ENCODE measurements at places on chromosomes 16 and 17.

DNA sequence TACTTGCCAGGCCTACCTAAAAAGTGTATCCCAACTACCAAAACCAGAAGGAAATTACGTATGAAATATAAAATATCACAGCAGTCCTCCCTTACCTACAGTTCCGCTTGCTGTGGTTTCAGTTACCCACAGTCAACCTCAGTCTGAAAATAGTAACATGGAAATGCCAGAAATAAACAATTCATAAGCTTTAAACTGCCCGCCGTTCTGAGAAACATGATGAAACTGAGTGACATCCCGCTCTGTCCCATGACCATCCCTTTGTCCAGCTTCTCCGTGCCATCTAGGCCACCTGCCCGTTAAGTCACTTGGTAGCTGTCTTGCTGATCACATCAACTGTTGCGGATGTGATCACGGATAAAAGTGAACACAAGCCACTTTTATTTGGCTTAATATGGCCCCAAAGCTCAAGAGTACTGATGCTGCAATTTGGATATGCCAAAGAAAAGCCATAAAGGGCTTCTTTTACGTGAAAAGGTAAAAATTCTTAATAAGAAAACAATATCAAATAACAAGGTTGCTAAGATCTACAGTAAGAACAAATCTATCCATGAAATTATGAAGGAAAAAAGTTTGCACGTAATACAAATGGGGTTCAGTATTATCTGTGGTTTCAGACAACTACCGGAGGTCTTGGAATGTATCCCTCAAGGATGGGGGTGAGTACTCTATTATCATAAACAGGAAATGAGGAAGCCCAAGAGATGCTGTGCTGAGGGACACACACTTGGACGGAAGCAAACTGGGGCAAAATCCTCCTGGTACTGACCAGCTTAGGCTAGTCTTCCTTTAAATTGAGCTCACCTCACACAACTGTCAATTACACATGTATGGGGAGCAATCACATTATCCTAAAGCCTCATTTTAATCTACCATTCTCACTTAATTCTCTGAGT, 8.2 kb downstream of the USP22 start:
- DNase-seq = peak; percentile 45

DNA sequence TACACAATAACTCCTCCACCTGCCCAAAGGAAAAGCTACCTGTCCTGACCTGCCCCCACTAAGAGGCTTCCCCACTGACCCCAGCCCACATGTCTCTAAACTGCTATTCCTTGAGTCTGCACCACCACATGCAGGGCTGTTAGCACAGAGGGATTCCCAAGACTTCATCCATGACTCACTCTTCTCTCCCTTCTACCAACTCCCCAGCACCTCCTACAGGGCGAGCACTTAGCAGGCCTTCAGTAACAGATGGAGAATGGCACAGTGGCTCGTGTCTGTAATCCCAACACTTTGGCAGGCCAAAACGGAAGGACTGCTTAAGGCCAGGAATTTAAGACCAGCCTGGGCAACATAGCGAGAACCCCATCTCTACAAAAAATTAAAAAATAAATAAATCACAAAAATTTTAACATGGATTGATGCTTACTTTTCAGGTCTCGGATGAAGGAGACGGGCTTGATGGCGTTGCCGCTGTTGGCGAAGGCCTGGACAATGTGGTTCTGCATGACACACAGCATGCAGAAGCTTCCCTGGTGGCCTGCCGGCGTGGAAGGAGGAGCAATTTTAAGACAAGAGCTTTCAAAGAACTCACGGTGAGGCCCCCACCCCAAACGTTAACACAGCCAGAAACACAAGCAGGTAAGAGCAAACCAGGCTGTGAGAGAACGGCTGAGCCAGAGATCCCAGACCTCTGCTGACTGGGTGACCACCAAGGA, 12.0 kb downstream of the USP36 start:
- no peak for DNase-seq

- DNase-seq = no peak
Measured at GRCh38 chr16:9195287-9195686, 103.8 kb downstream of the HAPSTR1 start.

DNA sequence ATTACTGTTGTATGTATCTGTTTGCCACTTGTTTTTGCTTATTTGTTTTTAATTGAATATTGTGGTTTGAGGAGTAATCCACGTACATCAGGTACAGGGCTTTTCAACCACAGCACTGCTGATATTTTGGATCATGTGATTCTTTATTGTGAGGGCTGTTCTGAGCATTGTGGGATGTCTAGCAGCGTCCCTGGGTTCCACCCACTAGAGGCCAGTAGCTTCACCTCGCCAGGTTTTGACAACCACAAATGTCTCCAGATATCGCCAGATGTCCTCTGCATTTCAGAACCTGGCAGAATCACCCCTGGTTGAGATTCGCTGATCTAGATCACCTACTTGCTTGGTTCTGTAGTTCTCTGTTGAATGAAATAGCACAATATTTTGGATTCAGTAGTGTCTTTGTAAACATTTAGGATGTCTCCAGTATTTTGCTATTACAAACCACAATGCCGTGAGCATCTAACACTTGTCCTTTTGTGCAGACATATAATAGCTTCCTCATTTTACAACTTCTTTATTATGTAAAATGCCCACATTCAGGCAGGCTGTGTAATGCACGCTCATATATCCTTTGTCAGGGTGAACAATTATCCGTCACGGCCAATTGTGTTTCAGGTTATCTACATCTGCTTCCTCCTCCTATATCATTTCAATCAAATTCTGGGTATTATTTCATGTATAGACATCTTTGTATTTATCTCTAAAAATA, 380.3 kb downstream of the SNX29 start:
- no peak for DNase-seq

DNA sequence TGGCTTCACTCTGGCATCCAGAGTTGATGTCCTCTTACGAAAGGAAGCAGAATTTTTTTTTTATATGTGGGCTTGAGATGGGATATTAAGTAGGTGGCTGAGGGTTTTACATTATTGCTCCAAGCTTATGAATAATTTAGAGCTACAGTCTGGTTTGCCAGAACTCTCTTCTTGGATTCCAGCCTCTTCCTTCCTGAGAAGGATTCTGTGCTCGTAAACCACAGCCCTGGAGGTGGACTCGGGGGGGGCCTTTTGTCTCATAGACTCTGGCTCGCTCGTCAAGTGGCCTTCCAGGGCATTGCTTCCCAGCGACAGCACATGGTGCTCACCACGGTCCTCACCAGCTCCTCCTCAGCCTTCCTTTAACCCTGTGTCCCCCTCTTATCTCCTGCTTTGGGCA, 43.2 kb downstream of the TMEM11 start:
- DNase-seq = no peak

GRCh38 chr16:68607443-68607842, 37.7 kb upstream of the CDH3 start:
- no peak for DNase-seq

- DNase-seq = no peak
Measured at GRCh38 chr16:31464348-31464769, 5.1 kb downstream of the ARMC5 start.

- DNase-seq = peak; percentile 48
Measured at GRCh38 chr16:89828199-89828869, at the start of gene SPIRE2. Gene SPIRE2, plus strand, starts transcription at chr16:89828475. Its CDS starts 76 bp downstream, at chr16:89828551.

Data from CD4-positive, alpha-beta T cell treated with Interleukin-6 at 100 ng/mL for 8 hours (primary cell).